ENCODE measurements at places on chromosomes 16 and 17.

DNA sequence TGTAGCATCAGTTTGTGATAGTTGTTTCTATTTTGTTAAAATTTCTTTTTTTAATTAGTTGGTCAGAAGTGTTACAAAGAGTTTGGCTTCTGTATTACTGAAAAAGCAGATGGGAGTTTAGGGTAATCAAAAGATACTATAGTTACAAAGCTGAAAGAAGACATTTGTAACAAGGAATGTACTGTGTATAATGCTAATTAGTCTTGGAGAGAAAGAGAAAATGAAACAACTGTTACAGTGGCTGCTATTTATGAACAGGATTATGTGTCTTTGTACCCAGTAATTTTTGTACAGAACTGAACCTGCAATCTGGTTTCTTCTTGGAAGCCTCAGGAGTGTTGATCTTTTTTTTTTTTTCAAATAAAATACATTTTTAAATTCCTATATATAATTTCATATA is 14.3 kb downstream of the GDPD1 start:
- DNase-seq: no peak

- no peak for DNase-seq
Measured at GRCh38 chr17:49005140-49005539, 8.0 kb downstream of the IGF2BP1 start.

GRCh38 chr17:1423456-1424135 is 23.6 kb upstream of the YWHAE start:
- DNase-seq: no peak

DNA sequence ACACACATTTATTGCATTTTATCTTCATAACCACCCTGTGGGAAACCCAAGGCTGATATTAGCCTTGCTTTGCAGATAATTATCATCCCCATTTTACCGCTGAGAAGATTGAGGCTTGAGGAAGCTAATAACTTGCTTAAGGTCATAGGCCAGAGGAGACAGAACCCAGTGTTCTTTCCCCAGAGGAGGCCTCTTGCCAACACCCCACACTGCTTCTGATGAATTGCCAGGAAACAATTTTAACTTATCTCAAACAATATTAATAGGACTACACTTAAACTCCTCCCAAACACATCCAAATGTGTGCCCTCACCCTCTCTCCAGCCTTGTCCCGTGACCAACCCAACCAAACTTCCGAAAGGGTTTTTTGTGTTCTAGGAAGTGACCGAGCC is 2.1 kb upstream of the SPG7 start:
- no peak for DNase-seq

GRCh38 chr16:25411396-25412081 is 153.9 kb upstream of the ZKSCAN2 start:
- DNase-seq: no peak

GRCh38 chr16:58034774-58035173 is 9.2 kb downstream of the MMP15 start:
- no peak for DNase-seq

- peak; percentile 79 for DNase-seq
Measured at GRCh38 chr17:27919079-27919478, 25.9 kb upstream of the LYRM9 start.

GRCh38 chr16:22312897-22313781 is 15.9 kb downstream of the POLR3E start:
- no peak for DNase-seq

DNA sequence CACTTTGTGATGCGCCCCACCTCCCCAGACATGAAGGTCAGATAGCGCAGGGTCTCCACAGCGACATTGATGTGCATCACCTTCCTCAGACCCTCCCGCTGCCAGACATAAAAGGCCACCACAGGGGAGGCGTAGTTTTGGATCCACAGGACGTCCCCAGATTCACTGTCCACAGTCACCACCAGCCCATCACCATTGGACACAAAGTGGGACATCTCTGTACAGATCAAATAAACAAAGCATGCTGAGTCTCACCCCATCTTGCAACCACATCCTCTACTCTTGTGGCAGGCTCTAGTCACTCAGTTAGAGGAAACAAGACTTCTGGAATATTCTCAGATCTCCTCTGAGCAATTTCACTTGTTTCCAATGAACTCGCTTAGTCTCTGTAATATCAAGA is 46.3 kb upstream of the ICAM2 start:
- DNase-seq: no peak

DNA sequence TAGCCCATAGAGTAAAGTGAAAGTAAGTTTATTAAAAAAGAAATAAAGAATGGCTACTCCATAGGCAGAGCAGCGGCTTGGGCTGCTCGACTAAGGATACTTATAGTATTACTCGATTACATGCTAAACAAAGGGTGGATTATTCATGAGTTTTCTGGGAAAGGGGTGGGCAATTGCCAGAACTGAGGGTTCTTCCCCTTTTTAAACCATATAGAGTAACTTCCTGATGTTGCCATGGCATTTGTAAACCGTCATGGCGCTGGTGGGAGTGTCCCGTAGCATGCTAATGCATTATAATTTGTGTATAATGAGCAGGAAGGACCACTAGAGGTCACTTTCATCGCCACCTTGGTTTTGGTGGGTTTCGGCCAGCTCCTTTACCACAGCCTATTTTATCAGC is 13.3 kb upstream of the GAS7 start:
- DNase-seq: no peak

DNA sequence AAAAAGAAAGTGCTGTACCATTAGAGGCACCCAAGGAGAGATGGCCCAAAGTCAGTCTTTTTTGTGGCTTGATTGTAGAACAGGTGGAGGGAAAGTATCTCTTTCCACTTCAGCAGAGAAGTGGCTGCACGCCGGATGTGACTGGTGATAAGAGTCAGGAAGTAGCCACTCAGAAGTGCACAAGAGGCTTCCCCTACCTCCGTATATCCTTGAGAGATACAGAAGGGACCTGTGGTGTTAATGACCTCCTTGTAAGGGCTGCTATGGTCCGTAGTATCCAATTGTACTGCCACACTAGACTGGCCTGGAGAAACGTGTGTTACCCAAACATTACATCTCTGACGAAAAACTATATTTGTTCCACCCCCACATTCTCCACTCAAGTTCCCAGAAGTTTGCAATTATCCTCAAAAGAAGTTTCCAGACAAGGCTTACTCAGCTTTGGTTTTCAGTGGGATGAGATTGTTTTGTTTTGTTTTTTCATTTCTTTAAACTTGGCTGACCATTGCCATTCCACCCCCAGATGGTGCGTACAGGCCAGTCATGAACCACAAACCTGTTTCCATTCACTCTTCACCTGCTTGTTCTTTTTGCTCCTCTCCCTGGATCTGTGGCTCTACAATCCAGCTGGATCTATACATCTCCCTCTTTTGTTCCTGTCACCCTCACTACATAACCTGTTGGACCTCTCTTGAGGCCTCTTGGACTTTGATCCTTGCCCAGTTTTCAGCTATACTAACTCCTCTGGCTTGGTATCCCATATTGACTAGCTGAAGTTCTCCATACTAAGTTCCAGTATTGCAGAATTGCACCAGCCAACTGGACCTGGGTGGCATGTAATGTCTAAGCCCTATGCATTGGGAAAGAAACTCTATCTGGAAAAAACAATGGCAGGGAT is 20.7 kb upstream of the MED13 start:
- DNase-seq: no peak

DNA sequence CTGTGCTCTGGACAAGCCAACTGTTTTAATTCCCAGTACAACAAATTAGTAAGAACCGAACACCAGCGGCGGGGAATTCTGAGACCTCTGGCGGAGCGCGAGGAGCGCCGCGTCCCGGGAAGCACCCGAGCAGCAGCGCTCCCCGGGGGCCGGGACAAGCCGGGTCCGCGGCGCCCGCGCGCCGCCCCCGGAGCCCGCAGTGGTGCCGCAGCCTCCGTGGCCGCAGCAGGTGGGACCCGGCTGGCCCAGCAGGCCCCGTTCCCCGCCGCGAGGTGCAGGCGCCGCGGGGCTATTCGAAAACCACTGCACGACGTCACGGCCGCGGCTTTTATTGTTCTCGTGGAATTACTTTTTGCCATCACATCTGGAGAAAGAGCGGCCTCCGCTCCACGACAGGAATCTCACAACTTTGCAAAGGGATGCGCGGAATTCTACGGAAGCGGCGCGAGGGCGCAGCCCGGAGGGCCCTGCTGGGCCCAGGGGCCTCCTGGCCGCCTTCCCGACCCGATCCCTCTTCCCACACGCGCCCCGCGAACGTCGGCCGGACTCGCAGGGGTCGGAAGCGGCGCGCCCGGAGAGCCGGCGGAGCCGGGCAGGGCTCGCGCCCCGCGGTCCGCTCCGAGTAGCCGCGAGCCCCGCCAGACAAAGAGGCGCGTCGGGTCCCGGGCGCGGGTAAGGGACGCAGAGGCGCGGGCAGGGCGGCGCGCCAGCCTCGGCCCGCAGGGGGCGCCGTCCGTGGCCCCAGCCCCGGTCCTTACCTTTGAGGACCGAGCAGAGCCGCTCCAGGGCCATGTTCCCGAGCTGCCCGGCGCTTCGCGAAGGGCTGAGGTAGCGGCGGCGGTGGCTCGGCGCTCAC is 696 bp downstream of the NETO2 start:
- DNase-seq: peak; percentile 50

DNA sequence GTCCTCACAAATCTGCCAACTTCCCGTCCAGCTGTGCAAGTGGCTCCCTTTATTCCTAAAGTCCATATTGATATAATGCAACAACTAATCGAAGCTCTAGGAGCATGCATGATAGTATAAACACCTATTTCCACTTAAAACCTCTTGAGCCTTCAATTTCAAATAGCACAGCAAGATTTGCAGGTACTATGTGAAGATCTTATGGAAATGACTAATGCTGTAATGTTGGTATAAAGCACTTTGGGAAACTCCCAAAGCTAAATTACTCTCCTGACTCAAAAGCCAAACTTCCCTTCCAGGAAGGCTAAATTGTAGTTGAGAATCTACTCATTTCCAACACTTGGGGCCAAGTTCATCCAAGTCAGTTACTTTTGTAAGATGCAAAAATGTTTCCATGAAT is 287.6 kb upstream of the CDH11 start:
- no peak for DNase-seq

DNA sequence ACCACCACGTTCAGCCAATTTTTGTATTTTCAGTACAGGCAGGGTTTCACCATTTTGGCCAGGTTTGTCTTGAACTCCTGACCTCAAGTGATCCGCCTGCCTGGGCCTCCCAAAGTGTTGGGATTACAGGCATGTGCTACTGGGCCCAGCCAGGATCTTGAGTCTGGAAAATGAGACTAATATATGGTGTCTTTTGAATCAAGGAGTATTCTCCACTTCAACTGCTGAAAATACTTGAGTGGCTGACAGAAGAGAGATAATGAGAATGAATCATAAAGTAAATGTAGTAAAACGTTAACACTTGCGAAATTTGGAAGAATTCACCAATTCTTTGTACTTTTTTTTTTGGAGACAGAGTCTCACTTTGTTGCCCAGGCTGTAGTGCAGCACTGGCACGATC is 16.6 kb downstream of the SMYD4 start:
- DNase-seq: peak; percentile 13

GRCh38 chr16:7315813-7316212 is 16.8 kb upstream of the RBFOX1 start:
- no peak for DNase-seq

- peak; percentile 57 for DNase-seq
Measured at GRCh38 chr16:3654249-3654991, at the start of gene DNASE1. TSS of gene DNASE1 (plus strand) at chr16:3654691. CDS start at chr16:3655374, 683 bp downstream.
